ENCODE measurements at places on chromosomes 2 and 18. TPM values are rescaled to one million over a fixed set of nuclear protein-coding genes. Genes with fewer than 3 reads are reported as not detected.

- peak; percentile 82 for DNase-seq
Measured at GRCh38 chr2:68044099-68044498, 18.7 kb downstream of the C1D start.

GRCh38 chr18:50956116-50956515 lies 11.7 kb upstream of the ELAC1 start:
- DNase-seq, result no peak

Gene BMP10
- 0.46 TPM for total RNA-seq

Gene OTOS
- not detected for total RNA-seq

- no peak for DNase-seq
Measured at GRCh38 chr18:77857678-77858655, 608.3 kb downstream of the GALR1 start.

All from A172 (cell line).